Activated CD4-positive, alpha-beta T cell treated with anti-CD3 and anti-CD28 coated beads, Interleukin-2, amount 10 ng/mL, durations not matched to agents 24 days and 14 days (primary cell): ENCODE measurements at places on chromosomes 3 and 15.
A peak's percentile ranks its signal among the peaks of the same experiment; 100 is the strongest.

DNA sequence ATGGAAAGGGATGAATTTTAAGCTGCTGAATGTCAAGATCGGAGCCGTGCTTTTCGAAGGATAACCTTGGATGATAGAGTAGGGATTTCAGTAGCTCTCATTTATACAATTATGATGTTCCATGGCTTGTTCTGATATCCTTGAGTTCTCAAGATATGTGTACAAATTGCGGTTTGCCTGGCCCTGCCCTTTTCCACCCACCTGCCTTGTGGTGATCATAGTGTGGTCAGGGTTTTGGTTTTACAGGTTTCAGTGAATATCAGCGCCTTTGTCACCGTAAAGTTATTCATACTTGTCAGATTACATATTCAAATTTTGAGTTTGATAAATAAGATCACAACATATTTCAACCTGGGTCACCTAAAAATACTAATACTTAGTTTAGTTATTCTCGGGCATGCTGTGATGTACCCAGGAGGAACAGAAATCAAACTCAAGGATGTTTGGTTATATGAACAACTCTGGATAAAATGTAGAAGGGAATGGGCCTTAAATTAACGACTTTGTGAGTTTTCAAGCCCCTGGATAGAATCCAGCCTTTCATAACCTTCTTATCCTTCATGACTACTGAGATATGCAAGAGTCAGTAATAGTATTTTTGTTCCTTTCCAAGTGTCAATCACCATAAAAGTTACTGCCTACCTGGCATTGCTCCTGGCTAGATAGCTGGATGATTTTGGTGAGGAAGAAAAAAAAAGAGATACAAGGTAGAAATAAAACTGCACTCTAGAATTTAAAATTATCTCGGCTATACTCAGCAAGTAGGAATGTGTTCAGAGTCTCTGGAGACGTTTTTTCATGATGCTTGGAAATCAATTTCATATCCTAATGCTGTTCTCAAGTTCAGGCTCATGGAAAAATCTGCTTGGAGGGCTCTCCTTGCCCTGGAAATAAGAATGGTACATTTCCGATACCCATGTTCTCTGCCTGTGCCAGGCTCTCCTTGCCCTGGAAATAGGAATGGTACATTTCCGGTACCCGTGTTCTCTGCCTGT, 209.2 kb upstream of the TPRG1 start:
- no peak for DNase-seq

DNA sequence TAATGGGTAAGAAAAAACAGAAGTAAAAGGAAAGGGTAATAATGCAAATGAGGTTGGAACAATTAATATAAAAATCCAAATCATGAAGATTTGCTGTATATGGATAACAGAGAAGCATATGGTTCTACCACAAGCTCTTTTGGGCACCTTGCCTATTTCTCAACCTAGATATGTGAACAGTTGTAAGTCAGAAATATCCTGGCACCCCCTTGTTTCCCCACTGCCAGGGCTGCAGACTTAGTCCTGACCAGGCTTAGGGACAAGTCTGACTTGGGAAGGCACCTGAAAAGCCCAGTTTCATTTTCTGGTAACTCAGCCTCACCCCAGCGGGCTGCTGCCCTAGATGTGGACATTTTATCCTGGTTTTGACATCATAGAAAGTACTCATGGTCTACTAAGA, 183.2 kb upstream of the STAC start:
- no peak for DNase-seq

DNA sequence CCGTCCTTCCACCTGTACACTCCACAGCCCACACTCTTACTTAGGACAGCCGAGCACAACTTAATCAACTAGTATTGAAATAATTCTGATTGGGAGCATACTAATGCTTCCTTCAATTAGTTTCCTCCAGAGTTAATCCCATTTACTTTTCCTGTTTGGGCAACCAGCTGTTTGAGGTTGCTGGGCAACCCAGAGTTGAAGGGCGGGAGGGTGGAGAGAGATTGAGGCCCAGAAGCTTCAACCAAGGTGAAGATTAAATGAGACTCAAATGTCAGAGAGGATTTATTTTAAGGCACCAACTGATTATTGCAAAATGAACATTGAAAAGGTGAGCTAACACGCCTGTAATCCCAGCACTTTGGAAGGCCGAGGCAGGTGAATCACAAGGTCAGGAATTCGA, 428.5 kb upstream of the SEMA6D start:
- peak; percentile 6 for DNase-seq

DNA sequence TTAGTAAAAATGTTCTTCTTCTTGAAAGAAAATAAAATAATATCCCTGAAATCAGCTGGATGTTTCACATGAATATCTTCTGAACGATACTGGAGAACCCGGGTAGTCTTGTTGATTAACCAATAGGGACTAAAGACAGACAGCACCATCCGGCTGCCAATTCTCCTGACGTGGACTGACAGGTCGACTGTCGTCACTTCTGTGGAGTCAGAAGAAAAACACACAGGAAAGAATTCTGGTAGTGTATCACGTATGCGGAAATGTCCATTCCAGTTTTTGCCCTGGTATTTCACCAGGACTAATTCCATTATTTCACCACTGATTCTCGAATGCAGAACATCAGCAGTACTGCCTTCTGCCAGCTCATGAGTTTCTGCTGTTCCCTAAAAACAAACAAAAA, 144.6 kb downstream of the VPS13C start:
- no peak for DNase-seq

DNA sequence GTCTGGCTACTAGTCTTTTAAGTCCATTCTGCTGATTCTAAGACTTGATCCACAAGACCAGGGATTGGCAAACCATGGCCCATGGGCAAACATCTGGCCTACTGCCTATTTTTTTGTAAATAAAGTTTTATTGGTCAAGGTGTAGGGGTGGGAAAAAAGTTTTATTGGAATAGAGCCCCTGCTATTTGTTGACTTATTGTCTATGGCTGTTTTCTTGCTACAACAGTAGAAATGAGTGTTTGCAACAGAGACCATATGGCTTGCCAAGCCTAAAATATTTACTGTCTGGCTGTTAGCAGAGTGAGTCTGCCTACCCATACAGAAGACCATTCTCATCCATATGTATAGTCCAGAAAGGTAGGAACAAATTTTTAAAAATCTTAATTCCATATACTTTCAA, 106.4 kb downstream of the PTPRG start:
- DNase-seq = no peak

DNA sequence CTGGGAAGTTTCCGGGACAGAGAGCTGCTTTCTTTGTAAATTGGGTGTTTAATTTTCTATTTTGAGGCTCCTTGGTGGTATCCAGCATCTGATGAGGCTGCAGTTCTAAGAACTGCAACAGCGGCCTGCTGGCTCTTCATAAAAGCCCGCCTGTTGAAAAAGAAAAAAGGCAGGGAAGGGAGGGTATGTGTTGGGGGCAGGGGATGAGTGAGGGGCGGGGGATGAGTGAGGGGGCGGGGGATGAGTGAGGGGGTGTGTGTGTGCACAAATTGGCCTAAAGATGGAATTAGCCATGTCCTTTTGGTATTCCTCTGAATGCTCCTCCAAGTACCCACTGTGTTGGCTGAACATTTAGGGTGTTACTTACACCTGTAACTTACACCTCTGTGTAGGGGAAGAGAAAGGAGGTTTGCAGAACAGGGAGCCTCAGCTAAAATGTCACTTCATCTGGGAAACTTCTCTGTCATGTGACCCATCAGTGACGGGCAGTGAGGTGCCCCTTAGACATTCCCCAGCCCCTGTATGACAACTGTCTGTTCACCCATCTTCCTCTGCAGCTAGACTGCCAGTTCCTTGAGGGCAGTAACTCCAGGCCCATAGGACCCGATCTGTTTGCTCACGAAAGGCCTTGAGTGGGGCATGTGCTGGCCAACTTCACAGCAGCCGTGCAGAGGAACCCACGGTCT, 57.6 kb downstream of the LRIG1 start:
- DNase-seq = no peak
